ENCODE measurements at places on chromosomes 16 and 17.

DNA sequence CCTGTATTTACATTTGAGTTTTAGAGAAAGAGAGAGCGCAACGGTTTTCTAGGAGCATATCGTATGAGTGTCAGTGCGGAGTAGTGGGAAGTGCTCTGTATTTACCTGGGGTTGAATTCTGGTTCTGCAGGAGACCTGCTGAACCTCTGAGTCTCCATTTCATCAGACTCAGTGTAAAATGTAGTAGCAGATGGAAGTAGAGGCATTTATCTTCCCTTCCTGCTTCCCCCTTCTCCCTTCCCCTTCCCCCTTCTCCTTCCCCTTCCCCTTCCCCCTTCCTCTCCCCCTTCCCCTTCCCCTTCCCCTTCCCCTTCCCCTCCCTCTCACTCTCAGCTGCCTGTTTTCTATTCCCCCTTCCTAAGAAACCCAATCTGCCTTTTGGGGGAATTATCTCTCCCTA, 426.9 kb downstream of the NPIPA7 start:
- no peak for DNase-seq

GRCh38 chr16:19690196-19690595, 27.8 kb downstream of the KNOP1 start:
- DNase-seq: no peak

- DNase-seq: no peak
Measured at GRCh38 chr16:70760221-70760620, 40.7 kb downstream of the VAC14 start.

- DNase-seq: no peak
Measured at GRCh38 chr17:5355421-5356129, 63.9 kb downstream of the NUP88 start.

- DNase-seq: peak; percentile 91
Measured at GRCh38 chr17:41966463-41967140, at the start of gene CNP. TSS of gene CNP (plus strand) at chr17:41966795. CDS start at chr17:41966885, 90 bp downstream.

DNA sequence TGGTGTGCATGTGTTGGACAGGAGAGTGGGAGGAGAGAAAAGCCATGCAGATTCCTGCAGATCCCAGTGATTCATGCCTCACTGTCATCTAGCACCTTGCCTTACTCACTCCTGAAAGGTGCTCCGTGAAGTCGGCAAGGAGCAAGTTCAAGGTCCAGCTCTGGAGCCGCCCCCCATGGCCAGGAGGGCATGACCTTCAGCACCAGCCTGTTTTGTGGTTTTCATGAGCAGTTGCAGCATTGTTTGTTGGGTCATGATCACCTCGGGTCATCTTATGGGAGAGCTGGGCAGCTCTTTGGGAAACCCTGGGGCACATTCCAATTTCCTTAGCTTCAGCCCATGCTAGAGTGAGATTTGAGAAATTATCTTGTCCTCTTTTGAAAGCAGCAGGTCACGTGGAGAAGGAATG, 137.5 kb upstream of the IRX3 start:
- DNase-seq: no peak

GRCh38 chr16:4215106-4215505, 26.8 kb downstream of the SRL start:
- no peak for DNase-seq

DNA sequence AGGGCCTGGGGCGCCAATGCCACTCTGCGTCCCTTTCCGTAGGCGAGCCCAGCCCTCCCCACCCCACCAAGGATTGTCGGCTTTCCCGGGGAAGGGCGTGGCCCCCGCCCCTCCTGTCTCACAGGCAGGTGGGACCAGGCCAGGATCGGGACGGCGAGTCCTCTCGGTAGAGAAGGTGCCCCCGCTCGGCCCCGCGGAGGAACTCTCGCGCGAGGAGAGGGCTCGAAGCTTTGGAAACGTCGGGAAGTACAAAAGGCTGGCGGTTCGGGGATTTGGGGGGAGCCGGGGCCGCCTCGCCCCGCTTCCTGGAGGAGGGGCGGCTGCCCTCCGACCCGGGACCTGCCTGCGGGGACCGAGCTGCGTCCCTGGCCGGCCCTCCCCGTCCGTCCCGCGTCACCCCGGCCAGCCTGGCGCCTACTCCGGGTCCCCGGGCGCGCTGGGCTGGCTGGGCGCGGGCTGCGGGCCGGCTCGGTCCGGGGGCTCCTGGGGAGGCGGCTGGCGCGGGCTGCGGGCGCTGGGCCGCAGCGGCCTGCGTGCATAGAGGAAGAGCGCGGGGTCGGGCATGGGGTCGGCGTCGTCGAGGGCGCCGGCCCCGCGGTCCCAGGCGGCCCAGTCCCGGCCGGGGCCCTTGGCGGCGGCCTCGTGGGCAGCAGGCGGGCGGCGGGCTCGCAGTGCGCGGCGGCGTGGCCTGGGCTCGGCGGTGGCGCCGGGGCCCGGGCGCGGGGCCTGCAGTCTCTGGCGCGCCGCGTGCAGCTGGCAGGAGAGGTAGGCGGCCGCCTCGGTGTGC, 12.6 kb upstream of the CLUH start:
- no peak for DNase-seq

DNA sequence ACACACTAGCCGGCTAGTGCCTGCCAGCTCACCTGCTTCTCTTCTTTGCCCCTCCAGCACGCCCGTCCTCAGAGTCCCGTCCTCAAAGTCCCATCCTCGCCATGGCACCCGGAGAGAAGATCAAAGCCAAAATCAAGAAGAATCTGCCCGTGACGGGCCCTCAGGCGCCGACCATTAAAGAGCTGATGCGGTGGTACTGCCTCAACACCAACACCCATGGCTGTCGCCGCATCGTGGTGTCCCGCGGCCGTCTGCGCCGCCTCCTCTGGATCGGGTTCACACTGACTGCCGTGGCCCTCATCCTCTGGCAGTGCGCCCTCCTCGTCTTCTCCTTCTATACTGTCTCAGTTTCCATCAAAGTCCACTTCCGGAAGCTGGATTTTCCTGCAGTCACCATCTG, 3.6 kb downstream of the SCNN1G start:
- DNase-seq: no peak

DNA sequence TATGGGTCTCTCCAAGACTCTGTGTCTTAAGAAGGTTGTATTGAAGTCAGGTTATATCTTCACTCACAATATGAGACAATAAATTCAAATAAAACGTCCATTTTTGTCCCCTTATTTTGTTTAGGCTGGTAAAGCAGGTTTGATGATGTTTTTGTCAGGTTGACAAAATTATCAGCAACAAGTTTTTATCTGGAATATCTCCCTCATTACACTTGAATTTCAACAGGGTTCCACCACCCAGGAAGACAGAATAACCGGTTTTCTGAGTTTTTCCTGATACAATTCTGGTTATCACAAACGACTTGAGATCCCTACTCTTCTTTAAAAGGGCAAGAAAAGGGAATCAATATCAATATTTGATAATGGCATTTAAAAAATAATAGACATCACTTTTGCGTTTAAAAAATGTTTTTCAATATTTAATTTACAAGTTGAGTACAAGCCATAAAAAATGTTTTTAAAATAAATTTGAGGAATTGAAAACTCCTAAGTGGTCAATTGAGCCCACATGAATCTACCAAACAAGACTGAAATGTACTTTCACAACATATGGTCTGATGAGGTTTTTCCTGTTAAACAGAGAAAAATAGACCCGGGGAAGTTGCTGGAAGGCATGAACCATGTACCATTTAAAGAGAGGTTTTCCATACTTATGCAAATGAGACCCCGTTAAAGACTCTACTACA, 1.4 kb upstream of the ATP6V0A1 start:
- DNase-seq: no peak

GRCh38 chr17:77190576-77190975, 49.8 kb downstream of the SEC14L1 start:
- no peak for DNase-seq

GRCh38 chr17:17623904-17624303, 32.4 kb upstream of the PEMT start:
- DNase-seq: no peak

- no peak for DNase-seq
Measured at GRCh38 chr16:49601576-49601975, 228.0 kb downstream of the C16orf78 start.

DNA sequence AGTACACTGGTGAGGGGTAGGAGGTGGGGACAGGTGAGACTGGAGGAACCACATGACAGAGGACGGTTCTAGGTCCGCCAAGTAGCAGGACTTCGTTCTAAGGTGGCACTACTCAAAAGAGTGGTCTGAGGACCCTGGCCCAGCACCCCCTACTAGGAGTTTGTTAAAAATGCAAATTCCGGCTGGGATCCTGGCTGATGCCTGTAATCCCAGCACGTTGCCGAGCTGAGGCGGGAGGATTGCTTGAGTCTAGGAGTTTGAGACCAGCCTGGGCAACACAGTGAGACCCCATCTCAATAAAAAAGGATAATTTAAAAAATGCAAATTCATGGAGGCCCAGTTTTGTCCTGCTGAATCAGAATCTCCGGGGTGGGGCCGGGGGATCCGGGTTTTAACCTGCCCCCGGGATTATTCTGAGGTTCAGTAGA, 59.1 kb downstream of the WSB1 start:
- no peak for DNase-seq

DNA sequence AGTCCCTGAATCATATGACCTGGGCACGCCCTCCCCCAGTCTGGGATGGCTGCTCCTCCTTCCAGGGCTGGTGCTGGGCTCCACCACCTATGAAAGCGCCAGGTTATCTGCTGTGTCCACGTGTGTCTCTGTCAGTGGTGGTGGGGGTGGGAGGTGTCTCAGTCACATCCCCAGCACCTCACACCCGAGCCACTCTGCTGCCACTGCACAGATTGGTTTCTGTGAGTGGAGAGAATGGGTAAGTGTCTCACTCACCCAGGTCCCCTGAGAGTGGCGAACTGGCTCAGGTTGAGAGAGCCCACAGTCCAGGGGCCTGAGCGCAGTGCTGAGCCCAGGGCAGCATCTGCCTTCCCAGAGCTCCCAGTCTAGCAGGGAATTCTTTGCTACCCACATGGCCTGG, 79.0 kb downstream of the PLD6 start:
- no peak for DNase-seq

DNA sequence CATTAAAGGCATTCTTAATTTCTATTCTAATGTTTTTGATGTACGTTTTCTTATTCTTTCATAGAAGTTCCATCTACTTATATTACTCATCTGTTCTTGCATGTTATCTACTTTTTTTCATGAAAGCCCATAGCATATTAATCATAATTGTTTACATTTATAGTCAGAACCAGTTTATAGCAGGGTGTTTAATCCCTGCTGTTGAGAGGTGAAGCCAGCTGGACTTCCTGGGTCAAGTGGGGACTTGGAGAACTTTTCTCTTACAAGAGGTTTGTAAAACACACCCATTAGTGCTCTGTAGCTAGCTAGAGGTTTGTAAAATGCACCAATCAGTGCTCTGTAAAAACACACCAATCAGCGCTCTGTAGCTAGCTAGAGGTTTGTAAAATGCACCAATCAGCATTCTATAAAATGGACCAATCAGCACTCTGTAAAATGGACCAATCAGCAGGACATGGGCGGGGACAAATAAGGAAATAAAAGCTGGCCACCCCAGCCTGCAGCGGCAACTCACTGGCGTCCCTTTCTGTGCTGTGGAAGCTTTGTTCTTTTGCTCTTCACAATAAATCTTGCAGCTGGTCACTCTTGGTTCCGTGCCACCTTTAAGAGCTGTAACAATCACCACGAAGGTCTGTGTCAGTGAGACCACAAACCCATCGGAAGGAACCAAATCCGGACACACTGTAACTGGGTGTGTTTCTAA, 120.6 kb downstream of the TANC2 start:
- no peak for DNase-seq

Measured in BE2C (cell line).